ENCODE measurements at places on chromosomes 7 and 10.

DNA sequence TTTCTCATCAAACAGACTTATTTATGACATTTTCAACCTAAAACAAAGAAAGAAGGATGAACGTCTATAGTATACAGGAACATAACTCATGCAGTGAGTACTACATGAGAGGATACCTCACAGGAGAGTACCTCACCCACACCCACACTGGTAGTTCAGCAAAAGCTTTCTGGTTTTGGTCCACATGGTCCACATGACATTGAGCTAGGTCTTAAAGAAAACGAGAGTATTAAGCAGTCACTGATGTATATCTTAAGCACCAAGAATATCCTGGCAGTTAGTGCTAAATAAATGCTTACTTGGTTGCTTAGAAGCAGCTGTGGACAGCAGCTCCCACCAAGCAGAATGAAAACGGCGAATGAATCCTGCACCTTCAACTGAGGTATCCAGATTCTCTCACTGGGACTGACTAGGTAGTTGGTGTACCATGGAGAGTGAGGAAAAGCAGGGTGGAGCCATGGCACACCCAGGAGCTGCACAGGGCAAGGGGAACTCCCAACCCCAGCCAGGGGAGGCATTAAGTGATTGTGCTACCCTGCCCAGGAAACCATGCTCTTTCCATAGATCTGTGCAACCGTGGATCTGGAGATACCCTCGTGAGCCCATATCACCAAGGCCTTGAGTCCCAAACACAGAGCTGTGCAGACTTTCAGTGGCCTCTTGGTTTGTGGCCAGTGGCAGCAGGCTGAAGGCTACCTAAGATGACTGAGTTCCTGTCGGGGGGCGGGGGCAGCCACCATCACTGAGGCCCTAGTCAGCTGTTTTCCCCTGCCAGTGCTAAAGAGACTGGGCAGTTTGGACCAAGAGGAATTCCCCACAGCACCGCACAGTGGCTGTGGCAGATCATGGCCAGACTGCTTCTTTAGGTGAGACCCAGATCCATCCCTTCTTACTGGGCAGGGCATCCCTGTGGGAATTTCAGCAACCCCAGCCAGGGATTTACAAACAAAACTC lies 143.4 kb downstream of the SGMS1 start:
- DNase-seq: no peak

DNA sequence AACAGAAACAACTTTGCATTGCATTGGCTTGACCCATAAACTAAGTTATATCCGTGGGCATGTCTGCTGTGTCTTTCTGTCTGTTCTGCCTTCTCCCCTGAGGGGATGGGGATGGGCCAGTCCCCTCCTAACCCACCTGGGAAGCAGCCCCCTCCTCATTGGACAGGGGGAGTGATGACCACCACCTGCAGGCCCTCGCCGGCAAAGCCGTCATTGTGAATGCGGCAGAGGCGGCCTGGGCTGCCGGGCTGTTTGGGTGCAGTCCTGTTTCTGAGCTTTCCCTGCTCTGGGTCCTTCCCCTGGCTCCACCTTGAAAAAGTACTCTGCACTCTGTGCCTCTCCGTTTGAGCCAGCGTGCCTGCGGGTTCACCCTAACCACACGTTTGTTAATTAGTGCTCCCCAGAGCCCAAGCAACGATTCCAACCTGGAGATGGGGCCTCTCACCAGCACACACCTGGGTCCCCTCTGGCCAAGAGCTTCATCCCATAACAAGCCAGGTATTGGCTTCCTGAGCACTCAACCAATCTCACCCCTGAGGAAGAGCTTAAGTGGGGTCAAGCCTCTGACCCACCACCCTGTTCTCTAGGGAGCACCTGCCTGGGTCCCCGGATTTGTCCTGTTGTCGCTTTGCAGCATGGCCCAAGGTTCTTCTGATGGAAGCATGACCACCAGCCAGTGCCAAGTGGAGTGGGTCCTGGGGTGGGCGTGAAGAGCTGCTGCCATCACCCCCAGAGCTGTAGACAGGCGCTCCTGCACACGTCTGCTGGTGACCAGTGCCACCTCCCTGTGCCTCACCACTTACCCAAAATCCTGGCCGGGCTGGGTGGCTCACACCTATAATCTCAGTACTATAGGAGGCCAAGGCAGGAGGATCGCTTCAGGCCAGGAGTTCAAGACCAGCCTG lies 39.4 kb upstream of the ZMIZ2 start:
- DNase-seq: no peak

GRCh38 chr10:129219364-129219763 lies 247.7 kb upstream of the MGMT start:
- DNase-seq: no peak

GRCh38 chr10:12975266-12975665 lies 26.2 kb downstream of the CCDC3 start:
- no peak for DNase-seq

DNA sequence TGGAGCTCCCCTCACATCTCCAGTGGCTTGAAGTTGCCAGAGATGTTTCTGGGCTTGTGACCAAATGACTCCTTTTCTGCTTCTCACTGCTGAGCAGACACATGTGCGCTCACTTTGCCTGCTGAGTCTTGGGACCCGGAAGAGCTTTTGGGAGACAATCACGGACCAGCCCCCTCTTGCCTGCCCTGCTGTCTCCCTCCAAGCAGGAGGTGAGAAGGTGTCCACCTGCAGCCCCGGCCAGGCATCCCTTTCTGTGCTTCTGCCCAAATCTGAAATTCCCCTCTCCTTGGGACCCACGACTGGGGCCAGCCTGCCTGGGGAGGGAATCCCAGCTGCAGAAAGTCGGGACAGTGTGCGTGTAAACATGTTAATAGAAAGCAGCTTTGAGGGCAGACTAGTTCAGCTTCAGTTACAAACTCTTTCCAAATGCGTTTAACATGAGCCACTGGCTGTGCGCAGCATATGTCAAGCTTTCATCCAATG lies 31.7 kb downstream of the HTRA1 start:
- DNase-seq: no peak
